ENCODE measurements at places on chromosomes 11 and 22.

- peak; percentile 64 for DNase-seq
These were observed 10.4 kb upstream of the MRPL17 start for GRCh38 chr11:6693342-6694228.

GRCh38 chr22:46589141-46589748 lies 30.9 kb upstream of the GRAMD4 start:
- DNase-seq, result no peak

GRCh38 chr11:104873252-104873651 lies 25.0 kb downstream of the CASP12 start:
- DNase-seq, result no peak

GRCh38 chr22:49086181-49086580 lies 741.5 kb downstream of the BRD1 start:
- DNase-seq, result no peak

DNA sequence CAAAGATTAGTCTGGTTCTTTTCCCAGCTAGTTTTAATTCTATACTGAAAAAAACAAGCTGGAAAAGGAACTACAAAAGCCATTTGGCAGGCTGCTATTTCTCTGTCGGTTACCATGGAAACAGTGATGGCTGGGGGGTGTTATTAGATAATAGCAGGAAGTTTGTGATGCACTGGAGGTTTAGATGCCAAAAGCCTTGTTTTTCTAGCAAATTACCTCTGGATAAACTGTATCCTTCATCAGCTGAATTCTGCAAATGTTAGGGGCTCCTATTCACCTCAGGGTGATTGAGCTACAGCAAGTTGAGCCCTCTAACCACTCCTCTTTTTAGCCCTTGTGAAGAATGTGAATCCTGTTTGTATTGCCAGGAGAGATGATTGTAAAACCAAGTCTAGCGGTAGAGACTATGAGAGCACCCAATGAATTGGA lies 25.2 kb downstream of the ALKBH3 start:
- DNase-seq, result no peak

- DNase-seq, result peak; percentile 84
These were observed 12.8 kb upstream of the CAVIN3 start for GRCh38 chr11:6333095-6333494.

DNA sequence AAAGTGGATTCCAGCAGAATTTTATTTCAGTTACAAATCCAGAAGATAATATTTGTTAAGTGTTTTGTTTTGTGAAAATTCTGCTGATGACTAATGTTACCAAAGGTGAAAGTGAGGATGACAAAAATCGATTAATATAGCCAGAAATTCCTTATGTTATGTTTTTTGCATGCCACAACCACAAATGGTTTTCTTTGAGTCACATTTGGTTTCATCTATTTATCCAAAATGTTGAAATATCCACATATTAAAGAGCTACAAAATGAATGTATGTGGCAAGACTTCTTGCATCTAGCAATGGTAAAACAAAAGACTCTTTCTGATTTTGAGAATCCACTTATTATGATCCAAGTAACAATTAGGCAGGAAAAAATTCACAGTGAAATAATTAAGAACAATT lies 150.1 kb upstream of the LRRC4C start:
- DNase-seq, result no peak

GRCh38 chr22:46297151-46297812 lies 612 bp downstream of the GTSE1 start:
- DNase-seq, result no peak

GRCh38 chr11:131537196-131537595 lies 166.8 kb downstream of the NTM start:
- DNase-seq, result no peak

GRCh38 chr11:115930291-115930690 lies 426.1 kb upstream of the CADM1 start:
- DNase-seq, result no peak

GRCh38 chr11:75924966-75925784 lies 110.2 kb downstream of the UVRAG start:
- DNase-seq, result peak; percentile 52

- no peak for DNase-seq
These were observed 102.3 kb upstream of the CEP126 start for GRCh38 chr11:101812546-101812945.

- peak; percentile 91 for DNase-seq
These were observed at the start of gene DDX6 for GRCh38 chr11:118791111-118791960. DDX6 (minus strand) TSS chr11:118791164; CDS start chr11:118786251, 4,913 bp downstream.

GRCh38 chr11:36509201-36509639 lies 852 bp downstream of the TRAF6 start:
- no peak for DNase-seq

Measured in fibroblast of gingiva (primary cell).